Activated naive CD4-positive, alpha-beta T cell treated with anti-CD3 and anti-CD28 coated beads, Interleukin-2, amount 10 ng/mL, durations not matched to agents 7 days and 5 days (primary cell): ENCODE measurements at places on chromosomes 11 and 22.

GRCh38 chr11:1053121-1053901 lies 16.8 kb upstream of the MUC6 start:
- no peak for DNase-seq

GRCh38 chr11:762421-763072 lies 14.7 kb downstream of the GATD1 start:
- DNase-seq: peak; percentile 49

- DNase-seq: no peak
These were observed 716.1 kb upstream of the ANO3 start for GRCh38 chr11:25615841-25616240.

- peak; percentile 92 for DNase-seq
These were observed at the start of gene GPR137 for GRCh38 chr11:64284962-64285884. TSS of gene GPR137 (plus strand) at chr11:64285848. CDS start at chr11:64286525, 677 bp downstream.

DNA sequence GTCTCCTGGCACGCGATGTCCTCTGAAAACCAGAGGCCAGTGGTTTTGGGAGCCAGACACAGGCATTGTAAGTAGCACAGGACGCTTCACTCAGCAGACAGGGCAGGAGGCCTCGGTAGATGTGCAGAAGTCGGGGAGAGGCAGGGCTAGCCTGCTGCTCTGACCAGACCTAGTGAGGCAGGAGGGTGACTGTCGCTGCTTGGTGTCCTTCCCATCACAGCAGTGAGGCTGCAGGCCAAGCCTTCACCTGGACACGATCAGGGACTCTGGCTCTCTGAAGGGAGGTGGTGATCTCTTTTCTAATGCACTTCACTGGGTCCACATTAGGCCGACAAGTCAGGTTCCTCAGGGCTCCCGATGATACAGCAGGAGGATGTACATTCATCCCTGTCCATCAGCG lies 583.7 kb downstream of the NTM start:
- DNase-seq: no peak

- DNase-seq: no peak
These were observed 80.7 kb downstream of the JRKL start for GRCh38 chr11:96470521-96470920.

GRCh38 chr11:70458736-70459135 lies 60.4 kb downstream of the CTTN start:
- DNase-seq: no peak

DNA sequence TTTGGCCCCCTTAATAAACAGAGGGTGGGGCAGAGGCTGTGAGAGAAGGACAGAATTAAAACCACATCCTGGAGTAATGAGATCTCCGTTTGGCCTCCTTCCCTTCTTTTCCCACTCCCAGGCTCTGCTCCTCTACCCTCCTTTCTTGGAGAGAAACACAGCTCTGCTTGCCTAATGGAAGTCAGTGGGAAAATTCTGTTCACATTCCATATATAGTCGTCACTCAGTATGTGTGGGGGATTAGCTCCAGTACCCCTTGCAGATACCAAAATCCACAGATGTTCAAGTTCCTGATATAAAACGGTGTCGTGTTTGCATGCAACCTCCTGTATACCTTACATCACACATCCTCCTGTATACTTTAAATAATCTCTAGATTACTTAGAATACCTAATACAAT lies 37.6 kb upstream of the THY1 start:
- DNase-seq: no peak

- DNase-seq: no peak
These were observed 542.4 kb downstream of the TBC1D22A start for GRCh38 chr22:47304854-47305253.

GRCh38 chr11:108757630-108758029 lies 92.8 kb downstream of the DDX10 start:
- DNase-seq: no peak

GRCh38 chr22:46574438-46574992 lies 37.1 kb upstream of the CELSR1 start:
- no peak for DNase-seq

GRCh38 chr11:72617080-72617762 lies 57.0 kb downstream of the PDE2A start:
- DNase-seq: no peak

GRCh38 chr11:72805216-72805615 lies 9.0 kb upstream of the ATG16L2 start:
- DNase-seq: no peak

DNA sequence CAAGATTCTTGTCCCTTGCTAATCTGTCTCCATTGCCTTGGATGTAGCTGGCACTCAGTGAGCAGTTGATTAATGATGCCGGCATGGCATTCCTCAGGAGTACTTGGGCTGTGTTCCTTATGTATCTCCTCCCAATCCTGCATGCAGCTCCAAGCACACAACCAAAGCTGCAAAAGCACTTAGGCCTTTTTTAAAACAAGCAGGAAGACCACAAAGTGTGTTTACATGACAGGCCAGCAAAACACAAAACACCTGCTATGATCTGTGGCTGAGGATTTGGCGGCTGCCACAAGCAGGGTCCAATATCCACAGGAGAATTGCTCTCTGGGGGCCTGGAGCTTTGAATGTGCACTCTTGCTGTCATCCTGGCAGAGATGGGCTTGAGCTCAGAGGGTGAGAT lies 8.9 kb downstream of the ABTB2 start:
- DNase-seq: no peak

- DNase-seq: no peak
These were observed 379.3 kb downstream of the INSC start for GRCh38 chr11:15493921-15494620.

DNA sequence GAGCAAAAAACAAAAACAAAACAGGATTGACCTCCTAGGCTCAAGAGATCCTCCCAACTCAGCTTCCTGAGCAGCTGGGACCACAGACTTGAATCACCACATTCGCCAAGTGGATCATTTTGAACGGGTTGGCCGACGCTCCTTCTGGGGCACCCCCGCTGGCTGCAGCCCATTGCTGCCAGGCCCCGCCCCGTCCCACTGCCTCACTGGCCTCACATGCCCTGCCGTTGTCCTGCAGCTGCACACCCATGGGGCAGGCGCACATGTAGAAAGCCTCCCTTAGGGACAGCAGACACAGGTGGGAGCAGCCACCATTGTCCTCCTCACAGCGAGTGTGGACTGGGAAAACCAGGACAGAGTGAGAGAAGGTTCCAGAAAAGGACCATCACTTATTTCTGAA lies 154.5 kb downstream of the CRYBB2 start:
- DNase-seq: no peak
